ENCODE measurements at places on chromosomes 5 and 9.

- no peak for DNase-seq
Observed at GRCh38 chr9:101399643-101399970, 956 bp downstream of the ZNF189 start.

GRCh38 chr5:173644673-173645436, 28.4 kb upstream of the BOD1 start:
- DNase-seq: no peak

DNA sequence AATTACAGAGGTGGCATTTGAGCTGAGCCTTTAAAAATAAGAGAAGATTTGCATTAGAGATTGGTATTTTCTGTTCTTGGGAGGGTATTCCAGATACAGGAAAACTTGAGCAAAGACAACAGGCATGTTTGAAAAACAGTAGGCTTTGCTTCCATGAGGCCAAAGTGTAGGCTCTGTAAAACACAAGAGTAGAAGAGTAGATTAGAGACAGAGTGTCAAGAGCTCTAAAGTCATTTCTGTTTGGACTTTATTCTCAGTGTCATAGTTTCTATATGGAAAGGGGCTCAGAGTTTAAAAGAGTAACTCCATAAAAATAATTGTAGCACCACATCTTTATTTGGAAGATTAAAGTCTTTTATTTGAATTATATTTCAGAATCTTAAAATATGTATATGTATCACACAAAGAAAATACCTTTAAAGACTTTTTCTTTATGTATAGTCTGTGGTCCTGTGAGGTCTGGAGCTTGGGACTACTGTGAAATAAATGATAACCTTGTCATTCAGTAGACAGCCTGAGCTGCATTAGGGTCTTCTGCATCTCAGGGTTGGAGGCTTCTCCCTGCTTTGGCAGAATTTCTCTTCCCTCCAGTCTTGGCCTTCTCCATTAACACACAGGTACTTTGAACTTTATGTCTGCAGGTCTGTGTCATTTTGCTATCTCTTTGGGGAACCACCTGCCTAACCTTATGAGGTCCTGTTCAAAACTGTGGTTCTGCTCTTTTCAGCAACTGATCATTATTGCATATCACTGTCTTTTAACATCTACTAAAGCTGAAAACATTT, 73.6 kb downstream of the ZSWIM6 start:
- DNase-seq: no peak

- peak; percentile 32 for DNase-seq
Observed at GRCh38 chr9:137309368-137310188, 7.5 kb upstream of the NRARP start.

GRCh38 chr5:33801292-33801691, 90.5 kb downstream of the ADAMTS12 start:
- DNase-seq: no peak

DNA sequence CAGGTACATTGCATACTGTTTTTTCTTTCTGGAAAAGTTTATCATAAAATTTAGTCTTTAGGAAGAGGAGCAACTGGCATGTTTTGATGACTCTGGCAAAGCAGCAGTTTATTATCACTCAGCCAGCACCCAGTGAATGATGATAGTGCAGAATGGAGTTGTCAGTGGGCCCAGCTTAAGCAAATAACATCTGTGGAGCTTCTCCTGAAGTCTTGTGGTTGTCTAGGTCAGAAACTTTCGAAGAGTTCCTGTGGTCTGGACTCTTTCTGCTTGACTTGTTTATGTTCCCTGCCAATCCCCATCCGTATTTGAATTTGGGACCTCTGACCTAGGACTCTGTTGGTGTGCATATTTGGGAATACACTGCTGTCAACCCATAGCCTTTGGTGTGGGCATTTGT, 38.1 kb upstream of the C5orf47 start:
- DNase-seq: no peak

- no peak for DNase-seq
Observed at GRCh38 chr9:121463026-121463807, 36.4 kb downstream of the GGTA1 start.

GRCh38 chr5:96256795-96257470, 176.1 kb downstream of the PCSK1 start:
- DNase-seq: no peak

GRCh38 chr5:64682608-64683007, 7.7 kb upstream of the SHISAL2B start:
- DNase-seq: no peak

DNA sequence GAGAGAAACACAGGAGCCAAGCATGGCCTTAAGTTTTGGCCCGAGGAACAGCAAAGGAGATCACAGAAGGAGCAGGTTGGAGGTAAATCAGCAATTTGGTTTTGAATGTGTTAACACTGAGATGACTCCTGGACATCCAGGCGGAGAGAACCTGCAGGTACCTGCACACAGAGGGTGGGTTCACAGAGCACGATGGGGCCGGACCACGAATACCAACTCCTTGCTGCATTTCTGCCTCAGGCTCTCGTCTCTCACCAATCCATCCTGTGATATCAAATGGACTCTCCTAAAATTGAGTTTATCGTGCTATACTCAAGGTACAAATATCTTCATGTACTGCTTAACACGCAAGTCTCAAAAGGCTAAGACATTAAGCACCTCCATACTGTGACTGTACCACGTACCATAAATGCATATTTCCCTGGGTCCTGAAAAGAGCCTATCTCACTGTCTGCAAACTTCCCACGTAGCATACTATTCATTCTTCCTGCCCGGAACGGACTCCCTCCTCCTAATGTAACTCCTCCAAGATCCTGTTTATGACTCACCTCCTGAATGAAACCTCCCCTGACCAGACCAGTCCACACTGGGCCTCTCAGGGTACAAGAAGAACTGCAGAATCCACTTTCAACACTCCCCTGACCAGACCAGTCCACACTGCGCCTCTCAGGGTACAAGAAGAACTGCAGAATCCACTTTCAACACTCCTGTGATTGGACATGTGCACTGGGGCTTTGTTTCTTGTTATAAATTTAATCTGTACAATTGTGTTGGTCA, 380.8 kb upstream of the RFX3 start:
- DNase-seq: no peak

- DNase-seq: no peak
Observed at GRCh38 chr5:140553657-140554056, 3.6 kb downstream of the SRA1 start.

GRCh38 chr5:1292846-1293415, 1.9 kb downstream of the TERT start:
- DNase-seq: peak; percentile 8

DNA sequence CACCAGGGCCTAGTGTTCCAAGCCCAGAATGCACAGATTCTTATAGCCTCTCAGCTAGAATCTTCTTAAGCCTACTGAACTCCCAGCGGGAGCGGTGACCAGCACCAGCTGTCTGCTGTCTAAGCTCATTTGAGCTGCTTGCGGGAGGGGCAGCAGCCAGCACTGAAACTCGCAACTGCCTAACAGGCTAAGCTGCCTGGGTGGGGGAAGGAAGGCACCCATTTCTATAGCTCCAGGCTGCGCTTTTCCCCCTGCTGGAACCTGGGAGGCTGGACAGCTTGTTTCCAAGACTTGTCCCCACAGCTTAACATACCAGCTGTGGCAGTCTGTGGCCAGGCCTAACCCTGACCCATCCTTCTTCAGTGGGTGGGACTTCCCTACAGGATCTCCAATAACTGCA, 512.9 kb downstream of the EFNA5 start:
- DNase-seq: no peak

Data from left hindlimb (tissue), 1 donor.